ENCODE measurements at places on chromosomes 2 and 18. TPM values are rescaled to one million over a fixed set of nuclear protein-coding genes. Genes with fewer than 3 reads are reported as not detected.

The TCF7L1 gene
- total RNA-seq = 3.9 TPM

The BMP10 gene
- not detected for total RNA-seq

The UGT1A3 gene
- total RNA-seq = 3.0 TPM

The LAMA1 gene
- total RNA-seq = 13.4 TPM

The AFF3 gene
- total RNA-seq = 4.7 TPM

DNA sequence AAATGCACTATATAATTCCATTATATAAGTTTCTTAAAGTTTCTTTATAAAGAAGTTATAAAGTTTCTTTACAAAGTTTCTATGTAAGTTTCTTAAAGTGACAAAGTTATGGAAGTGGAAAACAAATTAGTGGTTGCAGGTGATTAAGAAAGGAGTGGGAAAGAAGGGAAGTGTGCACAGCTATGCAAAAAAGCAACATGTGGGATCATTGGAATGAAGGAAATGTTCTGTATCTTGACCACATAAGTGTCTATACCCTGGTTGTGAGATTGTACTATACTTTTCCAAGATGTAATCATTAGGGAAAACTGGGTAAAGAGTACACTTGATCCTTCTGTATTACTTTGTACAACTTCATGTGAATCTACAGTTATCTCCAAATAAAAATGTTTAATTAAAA lies 1541.1 kb downstream of the LRP1B start:
- no peak for DNase-seq

DNA sequence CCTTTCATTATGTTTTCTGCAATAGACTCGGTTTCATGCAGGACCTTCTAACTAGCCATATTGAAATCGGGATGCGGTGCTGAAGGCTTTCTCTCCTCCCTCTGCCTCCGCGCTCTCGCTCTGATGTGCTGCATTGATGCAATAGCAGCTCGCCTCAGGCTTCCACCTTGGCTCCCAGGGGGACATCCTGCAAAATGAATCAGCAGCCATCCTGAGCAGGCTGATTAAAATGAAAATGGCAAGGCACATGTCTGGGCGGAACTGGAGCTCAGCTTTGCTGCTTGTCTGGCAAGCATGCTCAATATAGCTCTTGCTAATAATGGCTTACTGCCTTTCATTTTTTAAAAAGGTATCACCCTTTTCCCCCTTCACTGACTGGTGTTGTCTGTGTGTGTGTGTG lies 806 bp upstream of the MYT1L start:
- no peak for DNase-seq

GRCh38 chr2:230503798-230504197 lies 87.8 kb downstream of the SP100 start:
- DNase-seq = no peak

DNA sequence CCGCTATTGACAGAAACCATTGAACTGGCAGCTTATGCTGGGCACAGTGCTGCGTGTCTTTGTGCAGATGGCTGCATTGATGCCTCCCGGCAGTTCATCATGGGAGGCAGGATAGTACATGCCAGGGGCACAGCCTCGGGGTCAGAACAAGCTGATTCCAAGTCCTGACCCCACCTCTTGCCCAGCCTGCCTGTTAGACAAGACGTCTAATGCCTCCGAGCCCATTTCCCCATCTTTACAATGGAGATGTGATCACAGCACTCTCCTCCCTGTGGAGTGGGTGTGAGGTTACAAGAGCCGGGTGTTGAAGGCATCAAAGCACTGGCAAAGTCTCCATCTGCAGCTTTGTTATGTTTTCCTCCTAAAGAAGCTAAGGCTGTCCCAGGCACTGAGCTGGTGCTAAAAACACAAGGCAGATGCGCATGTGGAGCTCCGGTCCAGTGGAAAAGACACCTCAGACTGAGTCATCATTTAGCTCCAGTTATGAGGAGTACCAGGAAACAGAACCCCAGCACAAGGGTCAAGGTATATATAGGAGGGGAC lies 125.7 kb upstream of the EPAS1 start:
- DNase-seq = no peak

All from left colon (tissue), 2 donors.